ENCODE measurements at places on chromosomes 1 and 21. TPM values are rescaled to one million over a fixed set of nuclear protein-coding genes. Genes with fewer than 3 reads are reported as not detected.

- DNase-seq = peak; percentile 40
Measured at GRCh38 chr1:210236840-210237409, 4.3 kb downstream of the SERTAD4 start.

DNA sequence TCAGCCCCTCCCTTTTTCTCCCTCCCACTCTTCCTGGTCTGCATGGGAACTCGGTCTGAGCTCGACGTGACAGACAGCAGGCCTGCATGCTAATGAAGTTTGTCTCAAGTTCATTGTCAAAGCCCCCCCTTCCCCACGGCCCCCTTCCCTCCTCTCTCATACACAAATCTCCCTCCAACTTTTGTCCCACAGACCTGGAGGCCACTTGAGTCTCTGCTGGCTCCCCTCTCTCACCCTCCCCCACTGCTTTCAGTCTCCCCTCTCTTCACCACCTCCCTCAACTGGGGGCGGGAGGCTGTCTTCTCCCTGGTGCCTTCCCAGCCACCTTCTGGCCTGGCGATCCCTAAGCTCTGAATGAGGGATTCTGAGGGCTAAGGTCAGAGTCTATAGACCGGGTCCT is 61.3 kb downstream of the RHBG start:
- DNase-seq = no peak

DNA sequence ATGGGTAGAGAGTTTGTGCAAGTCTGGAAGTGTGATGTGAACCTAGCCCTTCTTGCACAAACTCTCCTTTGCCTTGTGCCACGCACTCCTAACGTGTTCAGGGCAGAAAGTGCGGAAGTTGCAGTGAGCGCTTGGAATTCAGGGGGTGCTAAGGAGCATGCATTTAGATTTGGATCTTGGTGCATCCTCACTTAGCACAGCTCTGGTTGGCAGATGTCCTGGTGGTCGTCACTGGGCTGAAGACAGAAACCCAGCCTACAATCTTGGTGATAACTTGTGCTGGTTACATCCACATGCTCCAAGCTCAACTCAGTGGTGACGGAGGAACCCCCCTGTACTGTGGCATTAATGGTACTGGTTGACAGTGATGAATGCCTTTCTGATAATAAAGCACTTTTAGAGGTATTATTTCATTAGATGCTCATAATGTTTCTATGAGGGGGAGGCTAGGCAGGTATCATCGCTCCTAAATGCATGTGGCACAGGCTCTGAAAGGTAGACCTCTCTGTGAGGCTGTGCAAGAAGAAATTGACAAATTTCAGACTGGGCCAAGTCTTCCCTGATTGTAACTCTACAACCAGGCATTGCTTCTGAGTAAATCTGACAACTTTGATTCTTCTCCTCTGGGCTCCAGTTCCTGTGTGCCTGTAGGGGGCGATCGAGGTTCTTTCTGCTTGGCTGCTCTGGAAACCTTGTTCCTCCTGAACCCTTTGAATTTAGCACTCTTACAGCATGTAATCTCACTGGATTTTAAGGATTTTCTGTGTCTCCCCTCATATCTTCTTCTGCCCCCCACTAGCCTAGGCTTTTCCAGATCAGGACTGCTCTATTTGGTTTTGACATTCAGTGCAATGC is 40.6 kb downstream of the MAPKAPK2 start:
- peak; percentile 31 for DNase-seq

LCE1B gene
- total RNA-seq = not detected

GRCh38 chr1:89821322-89822108 is 683 bp downstream of the LRRC8D start:
- DNase-seq = peak; percentile 65

DNA sequence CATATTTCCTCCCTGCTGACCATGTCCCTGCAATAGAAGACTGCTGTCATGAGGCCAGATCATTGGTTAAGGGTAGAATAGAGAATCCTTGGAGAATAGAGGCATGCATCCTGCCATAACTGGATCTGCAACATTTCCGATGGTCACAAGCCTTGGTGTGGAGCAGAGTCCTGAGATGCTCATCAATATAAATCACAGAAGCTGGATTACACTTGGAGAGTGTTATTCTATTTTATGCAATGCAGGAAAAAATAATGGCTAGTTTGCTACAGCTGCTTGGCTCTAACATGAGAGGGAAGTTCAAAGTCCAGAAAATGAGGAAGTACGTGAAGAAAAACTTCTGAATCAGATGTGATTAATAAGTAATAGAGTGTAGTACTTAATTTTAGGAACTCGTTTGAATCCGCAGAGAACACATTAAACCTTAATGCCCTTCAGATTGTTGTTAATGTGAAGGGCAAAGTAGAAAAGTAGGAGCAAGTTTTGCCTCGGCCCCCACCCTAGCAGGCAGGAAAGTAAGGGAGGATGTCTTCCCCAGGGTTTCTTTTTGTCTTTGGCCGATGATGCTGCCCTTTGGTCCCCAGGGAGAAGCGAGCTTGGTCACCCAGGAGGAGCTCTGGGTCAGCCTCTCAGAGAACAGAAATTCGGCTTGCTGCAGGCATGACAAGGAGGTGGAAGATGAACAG is 59.5 kb downstream of the KCNK1 start:
- DNase-seq = no peak

GRCh38 chr1:145995964-145996432 is 381 bp downstream of the TXNIP start:
- no peak for DNase-seq

Data from ascending aorta (tissue), 2 donors.